ENCODE measurements at places on chromosomes 7 and 10.

GRCh38 chr7:119562839-119563238 lies 710.1 kb upstream of the KCND2 start:
- no peak for DNase-seq

DNA sequence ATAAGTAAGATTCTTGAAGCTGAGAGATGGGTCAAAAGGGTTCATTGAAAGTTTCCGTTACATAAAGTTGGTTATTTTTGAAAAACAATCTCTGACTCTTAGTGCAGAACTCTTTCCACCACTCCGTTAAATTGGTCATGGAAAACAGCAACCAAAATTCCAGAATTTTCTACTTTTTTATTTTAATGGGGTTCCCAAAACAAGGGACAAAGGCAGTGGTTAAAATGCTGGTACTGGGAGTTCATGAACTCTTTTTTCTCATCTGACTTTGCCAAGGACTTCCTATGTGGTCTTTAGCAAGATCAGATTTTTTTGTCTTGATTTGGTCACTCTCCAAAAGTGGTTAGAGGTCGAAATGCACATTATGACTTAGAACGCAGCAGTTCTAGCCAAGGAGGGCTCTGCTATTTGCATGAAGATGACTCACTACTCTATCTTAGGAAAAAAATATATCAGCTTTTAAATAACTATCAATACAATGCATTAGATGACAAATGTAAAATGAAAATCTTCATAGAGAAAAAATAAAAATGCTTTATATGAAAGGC lies 145.7 kb downstream of the REEP3 start:
- peak; percentile 84 for DNase-seq

DNA sequence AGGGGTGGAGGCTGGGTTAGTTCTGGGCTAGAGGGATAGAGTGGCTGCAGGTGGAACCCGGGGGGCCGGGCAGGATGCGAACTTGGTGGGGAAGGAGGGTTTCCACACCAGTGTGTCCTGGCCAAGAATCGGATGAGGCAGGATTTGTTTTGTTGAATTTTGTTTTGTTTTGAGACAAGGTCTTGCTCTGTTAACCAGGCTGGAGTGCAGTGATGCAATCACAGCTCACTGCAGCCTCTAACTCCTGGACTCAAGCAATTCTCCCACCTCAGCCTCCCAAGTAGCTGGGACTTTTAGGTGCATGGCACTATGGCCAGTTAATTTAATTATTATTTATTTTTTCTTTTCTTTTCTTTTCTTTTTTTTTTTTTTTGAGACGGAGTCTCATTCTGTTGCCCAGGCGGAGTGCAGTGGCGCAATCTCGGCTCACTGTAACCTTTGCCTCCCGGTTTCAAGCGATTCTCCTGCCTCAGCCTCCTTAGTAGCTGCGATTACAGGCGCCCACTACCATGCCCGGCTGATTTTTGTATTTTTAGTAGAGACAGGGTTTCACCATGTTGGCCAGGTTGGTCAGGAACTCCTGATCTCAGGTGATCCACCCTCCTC lies 13.0 kb upstream of the PPP1R35 start:
- no peak for DNase-seq

- no peak for DNase-seq
These were observed 559 bp upstream of the STEAP2 start for GRCh38 chr7:90210981-90211380.

DNA sequence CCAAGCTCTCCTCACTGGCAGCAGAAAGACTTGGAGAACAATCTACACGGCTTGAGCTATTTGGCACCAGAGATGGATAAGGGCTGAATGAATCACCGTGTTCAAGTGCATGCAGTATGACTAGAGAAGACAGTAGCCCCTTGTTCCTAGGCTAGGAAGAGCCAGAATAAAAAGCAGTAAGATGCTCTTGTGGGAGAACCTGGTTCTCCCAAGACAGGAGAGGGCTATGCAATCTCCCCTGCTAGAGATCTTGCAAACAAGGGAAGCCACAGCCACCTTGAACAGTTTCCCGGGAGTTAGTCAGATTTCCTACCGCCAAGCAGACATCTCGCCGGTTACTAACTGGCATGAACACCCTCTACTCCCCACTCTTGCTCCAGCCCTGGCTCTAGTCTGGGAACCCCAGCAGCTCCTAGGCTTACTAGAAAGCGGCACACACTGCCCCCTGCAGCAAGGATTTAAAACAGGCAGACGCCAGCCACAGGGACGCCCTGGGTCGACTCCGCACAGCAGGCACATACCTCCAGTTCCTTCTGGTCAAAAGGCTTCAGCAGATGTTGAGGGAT lies 107.3 kb downstream of the SMURF1 start:
- DNase-seq = no peak

GRCh38 chr7:157423348-157423747 lies 86.5 kb downstream of the DNAJB6 start:
- no peak for DNase-seq

GRCh38 chr7:158997471-158997870 lies 141.1 kb downstream of the DYNC2I1 start:
- DNase-seq = no peak

Measured in AG09319 (cell line).